ENCODE measurements at places on chromosomes 1 and 21. TPM values are rescaled to one million over a fixed set of nuclear protein-coding genes. Genes with fewer than 3 reads are reported as not detected.

DNA sequence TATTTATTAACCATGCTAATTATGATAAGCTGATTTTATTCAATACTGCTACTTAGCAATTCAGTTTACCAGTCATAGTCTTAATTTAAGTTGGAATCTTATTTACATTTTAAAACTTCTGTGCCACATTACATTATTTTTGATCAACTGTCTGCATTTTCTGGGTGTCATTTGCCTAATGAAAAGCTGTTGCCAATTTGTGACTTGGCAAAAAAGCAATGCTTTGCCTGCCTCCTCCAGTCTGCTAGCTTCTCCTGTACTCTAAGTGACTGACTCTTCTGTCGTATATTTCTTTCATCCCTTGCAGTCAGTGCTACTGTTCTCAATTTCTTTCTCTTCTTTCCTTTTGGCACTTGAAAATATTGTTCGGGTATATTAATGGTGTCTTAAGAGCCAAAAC, 5.6 kb upstream of the IVNS1ABP start:
- no peak for DNase-seq

DNA sequence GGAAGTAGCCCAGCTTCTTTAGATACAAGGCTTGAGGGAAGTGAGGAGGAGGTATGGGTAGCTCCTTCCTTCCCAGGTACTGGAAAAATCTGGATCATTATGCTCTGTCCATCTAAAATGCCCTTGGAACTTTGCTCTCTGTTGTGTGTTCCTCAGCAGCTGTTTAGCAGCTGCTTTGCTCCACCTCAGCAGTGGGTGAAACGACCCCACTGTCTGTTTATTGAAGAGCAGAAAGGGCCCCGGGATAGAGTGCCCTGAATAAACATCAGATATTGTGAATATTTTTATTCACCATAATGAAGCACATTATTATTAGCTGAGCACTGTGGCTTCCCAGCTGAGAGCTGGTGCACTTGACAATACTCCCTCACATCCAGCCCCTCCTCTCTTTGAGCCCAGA, 237.9 kb downstream of the PBX1 start:
- DNase-seq: no peak

GRCh38 chr1:14120895-14121294, 420.9 kb downstream of the PRDM2 start:
- DNase-seq: no peak

DNA sequence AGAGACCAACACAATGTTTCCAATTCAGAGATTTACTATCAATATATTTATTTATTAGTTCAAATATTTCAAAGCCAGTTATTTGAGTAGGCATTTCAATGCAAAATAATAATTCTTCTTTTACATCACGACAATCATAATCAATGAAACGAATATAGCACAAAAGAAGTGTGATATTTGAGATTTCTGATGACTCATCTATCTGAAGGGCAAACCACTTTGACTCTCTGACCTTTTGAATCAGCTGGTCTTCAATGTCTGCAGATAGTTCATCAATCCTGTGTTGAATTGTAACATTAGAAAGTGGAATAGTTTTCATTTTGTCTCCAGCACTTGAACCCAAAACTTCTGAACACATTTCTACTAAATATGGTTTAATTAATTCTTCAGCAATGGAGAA, 3.0 kb upstream of the TMEM35B start:
- DNase-seq: no peak

The TMCC2 gene
- 1.2 TPM for total RNA-seq

- peak; percentile 6 for DNase-seq
Measured at GRCh38 chr1:1470626-1471388, 758 bp upstream of the ATAD3B start.

- DNase-seq: no peak
Measured at GRCh38 chr1:93904228-93904627, 5.0 kb downstream of the GCLM start.

DNA sequence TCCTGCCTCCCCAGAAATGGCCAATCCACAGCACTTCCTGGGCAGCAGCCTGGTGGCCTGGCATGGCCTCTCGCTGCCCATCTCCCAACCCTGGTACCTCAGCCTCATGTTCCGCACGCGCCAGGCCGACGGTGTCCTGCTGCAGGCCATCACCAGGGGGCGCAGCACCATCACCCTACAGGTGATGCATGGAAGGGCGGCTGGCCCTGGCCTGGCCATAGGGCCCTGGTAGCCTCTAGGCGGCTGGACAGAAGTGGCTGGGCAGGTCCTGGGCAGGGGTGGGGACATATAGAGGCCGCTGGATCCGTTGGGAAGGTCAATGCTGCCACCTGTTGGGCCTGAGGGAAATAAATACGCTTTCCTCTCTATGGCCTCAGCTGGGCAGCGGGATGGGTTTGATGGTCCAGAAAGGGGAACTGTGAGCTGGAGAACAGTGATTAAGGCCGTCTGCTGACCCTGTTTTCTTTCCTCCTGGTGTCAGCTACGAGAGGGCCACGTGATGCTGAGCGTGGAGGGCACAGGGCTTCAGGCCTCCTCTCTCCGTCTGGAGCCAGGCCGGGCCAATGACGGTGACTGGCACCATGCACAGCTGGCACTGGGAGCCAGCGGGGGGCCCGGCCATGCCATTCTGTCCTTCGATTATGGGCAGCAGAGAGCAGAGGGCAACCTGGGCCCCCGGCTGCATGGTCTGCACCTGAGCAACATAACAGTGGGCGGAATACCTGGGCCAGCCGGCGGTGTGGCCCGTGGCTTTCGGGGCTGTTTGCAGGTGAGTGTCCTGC, 14.4 kb downstream of the CELSR2 start:
- DNase-seq: peak; percentile 93

- DNase-seq: no peak
Measured at GRCh38 chr21:24428591-24429199, 1178.6 kb downstream of the MRPL39 start.

GRCh38 chr21:41726058-41726558, 40.7 kb downstream of the RIPK4 start:
- DNase-seq: no peak

- DNase-seq: no peak
Measured at GRCh38 chr1:185853739-185854138, 119.5 kb downstream of the HMCN1 start.

The LRRC8B gene
- 3.8 TPM for total RNA-seq

DNA sequence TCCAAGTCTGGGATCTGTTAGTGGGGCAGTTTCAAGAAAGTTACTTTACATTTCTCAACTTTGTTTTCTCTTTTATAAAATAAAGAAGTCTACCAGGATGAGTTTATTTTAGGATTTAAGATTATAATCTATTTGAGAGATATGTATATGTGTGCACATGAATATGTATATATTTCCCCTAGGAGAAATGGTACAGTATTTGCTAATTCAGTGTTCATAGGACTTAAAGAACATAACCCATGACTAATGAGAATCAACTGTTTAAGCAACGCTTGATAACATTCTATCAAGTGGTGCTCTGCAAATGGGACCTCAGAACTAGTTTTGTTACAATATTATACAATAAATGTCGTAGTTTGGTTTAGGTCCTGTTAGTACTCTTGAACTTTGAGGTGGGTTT, 7.0 kb downstream of the BCAS2 start:
- DNase-seq: no peak

DNA sequence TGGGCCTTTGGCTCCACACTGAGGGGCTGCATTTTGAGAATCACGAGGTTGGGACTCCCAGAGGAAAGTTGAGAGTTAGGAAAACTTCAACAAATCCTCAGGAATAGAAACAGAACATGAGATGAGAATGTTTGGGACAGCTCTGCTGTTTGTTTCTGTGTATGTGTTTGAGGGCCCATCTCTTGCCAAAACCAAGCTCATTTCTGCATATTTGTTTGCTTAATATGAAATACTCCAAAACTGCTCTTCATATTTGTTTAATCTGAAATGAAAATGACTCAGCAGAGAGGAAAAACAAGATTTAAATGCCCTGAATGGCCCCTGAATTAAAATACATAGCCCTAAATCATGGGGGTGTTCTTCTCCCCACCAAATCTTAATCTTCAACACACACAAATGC, 78.1 kb downstream of the DDR2 start:
- DNase-seq: no peak

DNA sequence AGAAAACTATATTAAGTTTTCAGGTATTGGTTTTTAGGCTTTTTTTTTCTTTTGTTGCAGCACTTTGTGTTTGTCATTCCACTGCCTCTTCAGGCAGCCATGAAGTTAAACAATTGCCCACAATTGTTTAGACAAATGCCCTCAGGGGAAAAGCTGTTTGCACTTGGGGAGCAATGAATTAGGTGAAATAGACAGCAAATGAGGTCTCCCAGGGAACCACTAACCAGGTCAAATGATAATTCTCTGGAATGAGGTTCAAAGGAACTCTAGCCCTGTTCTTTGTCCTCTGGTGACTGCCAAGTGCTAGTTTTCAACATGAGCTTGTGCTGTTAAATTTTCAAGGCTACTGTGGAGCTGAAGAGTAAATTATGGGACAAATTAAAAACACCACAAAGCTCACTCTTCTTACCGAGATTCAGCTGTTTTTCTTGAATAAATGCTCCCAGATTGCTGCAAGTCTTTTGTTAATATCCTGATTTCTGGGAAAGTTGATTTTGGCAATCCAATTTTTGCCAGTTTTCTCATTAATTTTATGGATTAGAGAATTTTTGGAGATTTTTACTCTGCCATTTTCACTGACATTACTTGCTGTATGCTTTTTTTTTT, 15.1 kb upstream of the MAB21L3 start:
- no peak for DNase-seq

The LMX1A gene
- 0.14 TPM for total RNA-seq

DNA sequence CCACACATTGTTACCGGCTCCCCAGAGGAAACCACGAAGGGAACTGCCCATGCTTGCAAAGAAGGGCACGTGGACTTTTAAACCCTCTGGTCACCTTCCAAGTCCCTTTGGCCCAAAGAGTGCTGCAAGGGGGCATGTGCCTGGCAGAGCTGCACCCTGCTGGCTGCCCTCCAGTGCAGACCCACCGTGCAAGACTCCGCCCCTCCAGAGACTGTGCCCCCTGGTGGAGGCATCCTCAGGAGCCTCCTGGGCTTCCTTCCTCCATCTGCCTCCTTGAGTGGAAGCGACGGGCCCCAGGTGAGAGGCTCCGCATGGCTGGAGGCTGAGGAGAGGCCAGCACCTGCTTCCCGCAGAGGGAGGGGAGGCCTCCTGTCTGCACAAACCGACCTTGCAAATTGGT, 100.6 kb downstream of the CRYAA start:
- DNase-seq: peak; percentile 62

- no peak for DNase-seq
Measured at GRCh38 chr1:198606020-198606438, 32.8 kb upstream of the PTPRC start.

The SSBP3 gene
- 53.6 TPM for total RNA-seq

DNA sequence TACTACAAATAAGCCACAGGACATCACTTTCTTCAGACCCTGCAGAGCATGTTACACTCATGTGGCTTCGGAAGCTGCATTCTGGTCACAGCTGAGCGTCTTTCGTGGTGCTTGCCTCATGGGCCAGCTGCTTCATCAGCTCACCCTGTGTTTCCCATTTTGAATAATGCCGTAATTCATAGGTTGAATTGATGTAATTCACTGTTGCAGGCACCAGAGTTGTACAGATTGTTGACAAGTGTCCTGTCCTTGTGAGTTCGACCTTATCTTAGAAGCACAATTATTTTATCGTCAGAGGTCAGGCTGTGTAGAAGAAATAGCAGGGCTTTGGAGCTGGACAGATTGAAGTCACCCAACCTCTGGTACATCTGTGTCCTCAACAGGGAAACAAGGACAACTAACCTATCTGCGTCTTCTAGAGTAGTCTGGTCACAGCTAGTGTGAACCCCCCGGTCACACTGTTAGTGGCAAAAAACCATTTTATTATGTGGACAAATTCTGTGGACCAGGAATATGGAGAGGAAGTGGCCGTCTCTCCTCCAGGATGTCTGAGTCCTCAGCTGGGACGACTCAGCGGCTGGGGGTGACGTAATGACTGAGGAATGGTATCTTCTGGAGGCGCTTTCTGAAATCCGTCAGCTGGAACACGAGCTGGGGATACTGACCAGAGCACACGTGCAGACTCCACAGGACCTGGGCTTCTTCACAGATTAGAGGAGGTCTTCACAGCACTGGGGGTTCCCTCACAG, 17.8 kb downstream of the PKNOX1 start:
- DNase-seq: peak; percentile 80

The CFHR2 gene
- not detected for total RNA-seq

GRCh38 chr1:8652467-8653046, 164.9 kb downstream of the RERE start:
- DNase-seq: no peak

The MMEL1 gene
- total RNA-seq: 0.35 TPM

- DNase-seq: no peak
Measured at GRCh38 chr1:94719926-94720793, 100.0 kb upstream of the SLC44A3 start.

DNA sequence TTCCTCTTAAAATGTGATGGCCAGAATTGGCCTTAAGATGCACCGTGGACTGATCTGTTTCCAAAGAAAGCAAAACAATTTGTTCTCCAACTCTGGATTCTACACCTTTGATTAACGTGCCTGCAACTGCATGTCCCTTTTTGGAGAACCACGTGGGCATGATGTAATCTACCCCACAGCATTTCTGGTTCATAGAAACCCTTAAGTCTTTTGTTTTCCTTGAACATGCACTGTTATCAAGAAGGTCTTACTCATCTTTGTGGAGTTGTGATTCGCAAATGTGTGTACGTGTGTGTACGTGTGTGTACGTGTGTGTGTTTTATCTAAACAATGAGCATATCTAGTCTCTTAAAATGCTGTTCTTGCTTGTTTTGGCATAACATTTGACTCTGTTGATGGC, 57.8 kb downstream of the LPAR3 start:
- no peak for DNase-seq

- peak; percentile 87 for DNase-seq
Measured at GRCh38 chr21:33894736-33895288, 20.8 kb downstream of the ATP5PO start.

The PPOX gene
- 13.5 TPM for total RNA-seq

- DNase-seq: no peak
Measured at GRCh38 chr1:20602851-20603450, 14.1 kb downstream of the CDA start.

DNA sequence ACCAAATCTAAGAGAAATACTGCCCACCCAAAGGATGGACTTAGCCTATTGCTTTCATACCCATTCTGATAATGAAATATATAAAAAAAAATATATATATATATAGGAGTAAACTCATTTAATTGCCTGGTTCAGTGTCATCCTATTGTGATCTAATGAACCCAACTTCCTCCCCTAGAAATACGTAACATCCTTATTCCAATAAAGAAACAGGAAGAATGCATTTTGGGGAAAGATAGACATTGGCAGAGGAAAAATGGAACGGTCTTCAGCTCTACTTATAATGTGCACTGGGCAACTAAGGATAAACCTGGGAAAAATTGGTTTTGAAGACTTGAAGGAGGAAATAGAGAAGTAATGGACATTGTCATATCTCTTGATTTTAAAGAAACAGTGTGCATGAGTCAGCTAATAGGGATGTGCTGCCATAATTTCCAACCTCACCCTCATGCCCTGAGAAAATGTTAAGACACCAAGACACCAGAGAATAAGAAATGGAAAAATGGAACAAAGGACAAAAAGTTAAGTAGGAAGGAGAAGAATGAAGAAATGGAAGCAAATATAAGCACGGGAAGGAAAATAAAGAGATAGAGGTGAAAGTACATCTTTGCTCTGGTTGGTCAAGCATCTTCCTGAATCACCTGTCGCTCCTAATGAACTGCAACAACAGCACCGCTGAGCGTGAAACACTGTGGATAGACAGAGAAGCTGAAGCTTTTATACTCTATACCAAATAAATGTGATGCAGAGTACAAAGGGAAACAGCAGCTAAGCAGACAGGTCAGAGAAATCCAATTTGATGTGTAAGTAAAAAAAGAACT, 5.4 kb downstream of the UBR4 start:
- no peak for DNase-seq

- no peak for DNase-seq
Measured at GRCh38 chr1:185351734-185352466, 34.9 kb upstream of the IVNS1ABP start.

The APOBEC4 gene
- total RNA-seq: not detected

Data from Right ventricle myocardium inferior (tissue), 1 donor.